CD4-positive, alpha-beta T cell (primary cell): ENCODE measurements at places on chromosomes 12 and 14.

- no peak for DNase-seq
Observed at GRCh38 chr12:1435456-1435855, 158.9 kb downstream of the FBXL14 start.

DNA sequence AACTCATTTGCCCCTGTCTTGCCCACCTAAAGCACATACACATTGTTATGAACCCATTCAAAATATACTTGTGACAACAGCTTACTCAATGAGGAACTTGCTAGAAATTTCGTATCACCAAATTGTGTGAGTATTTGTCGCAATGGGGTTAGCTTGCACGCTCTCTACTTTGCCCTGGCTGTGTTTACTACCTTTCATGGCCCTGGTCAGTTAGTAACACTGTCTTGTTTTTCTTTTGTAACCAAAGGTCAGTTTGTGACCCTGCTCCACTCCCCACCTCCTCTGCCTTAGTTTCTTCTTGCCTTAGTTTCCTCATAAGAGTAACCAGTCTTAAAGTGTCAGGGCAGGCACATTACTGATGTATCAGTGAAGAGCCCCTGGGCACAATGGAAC is 205.8 kb upstream of the EEA1 start:
- DNase-seq: no peak

DNA sequence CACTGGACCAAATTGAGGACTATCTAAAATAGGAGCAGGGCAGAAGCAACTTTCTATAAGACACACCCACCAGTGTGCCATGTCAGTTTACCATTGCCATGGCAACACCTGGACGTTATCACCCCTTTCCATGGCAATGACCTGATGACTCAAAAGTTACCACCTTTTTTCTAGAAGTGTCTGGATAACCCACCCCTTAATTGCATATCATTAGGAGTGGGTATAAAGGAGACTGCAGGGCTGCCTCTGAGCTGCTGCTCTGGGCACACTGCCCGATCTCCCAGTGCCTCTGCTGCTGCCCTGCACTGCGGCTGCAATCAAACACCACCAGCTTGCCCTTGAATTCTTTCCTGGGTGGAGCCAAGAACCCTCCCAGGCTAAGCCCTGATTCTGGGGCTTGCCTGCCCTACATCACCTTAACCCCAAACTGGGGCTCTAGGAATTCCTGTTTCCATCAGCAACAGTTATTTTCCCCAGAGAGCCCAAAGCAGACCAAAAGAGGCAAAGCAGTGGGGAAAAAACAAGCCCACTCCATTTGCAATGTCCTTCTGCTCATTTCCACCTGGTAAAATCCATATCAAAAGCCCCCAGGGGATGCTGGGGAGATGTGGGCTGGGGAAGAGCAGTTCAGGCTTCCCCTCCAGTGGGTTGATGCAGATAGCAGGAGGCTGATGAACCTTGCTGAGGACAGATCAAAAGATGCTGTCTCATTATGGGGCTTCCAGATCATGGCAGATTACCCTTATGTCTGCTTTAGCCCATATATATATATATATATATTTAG is 129.5 kb upstream of the NCOR2 start:
- no peak for DNase-seq

DNA sequence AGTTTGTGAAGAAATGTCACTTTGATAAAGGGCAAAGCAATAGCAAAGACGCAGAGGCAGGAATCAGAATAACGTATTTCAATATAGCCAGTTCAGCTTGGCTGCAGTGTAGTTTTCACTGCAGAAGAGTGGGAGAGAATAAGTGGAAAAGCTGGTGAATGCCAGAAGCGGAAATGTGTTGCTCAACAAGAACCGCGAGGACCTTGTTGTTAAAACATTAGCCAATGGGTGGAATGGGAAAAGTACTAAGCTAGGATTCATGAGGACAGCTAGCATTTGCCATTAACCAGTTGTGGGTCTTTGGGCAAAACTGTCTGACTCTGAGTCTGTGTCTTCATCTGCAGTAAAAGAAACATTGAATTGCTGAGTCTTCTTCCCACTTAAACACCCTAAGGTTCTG is 292.9 kb upstream of the GRIP1 start:
- no peak for DNase-seq

DNA sequence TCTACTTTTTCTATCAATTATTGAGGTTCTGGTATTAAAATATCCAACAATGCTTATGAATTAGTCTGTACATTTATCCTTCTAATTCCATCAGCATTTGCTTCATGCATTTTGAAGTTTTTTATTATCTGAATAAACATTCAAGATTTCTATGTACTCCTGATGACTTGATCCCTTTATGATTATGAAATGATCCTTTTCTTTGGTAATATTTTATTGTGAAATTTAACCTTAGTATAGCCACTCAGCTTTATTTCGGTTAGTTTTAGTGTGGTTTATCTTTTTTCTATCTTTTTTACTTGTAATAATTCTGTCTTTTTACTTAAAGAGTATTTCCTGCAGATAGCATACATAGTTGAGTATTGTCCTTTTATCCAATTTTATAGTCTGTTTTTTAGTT is 106.6 kb downstream of the SNAPC1 start:
- no peak for DNase-seq

DNA sequence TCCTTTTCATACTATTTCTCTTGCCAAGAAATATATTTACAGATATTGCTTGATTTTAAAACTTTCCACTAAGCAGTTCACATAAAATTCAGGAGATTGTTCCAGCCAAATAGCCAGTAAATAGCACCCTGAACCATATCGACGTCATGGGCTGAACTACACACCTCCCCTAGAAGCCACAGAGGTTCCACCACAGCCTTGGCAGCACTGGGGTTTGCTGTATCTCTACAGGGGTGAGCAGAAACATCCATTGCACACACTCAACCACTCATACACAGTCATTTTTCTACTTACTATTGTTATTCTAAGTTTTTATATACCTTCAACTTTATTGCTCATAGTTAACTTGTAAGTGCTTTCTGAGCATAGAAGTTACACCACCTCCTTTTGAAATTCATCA is 8.1 kb upstream of the EIF2S3B start:
- DNase-seq: no peak

DNA sequence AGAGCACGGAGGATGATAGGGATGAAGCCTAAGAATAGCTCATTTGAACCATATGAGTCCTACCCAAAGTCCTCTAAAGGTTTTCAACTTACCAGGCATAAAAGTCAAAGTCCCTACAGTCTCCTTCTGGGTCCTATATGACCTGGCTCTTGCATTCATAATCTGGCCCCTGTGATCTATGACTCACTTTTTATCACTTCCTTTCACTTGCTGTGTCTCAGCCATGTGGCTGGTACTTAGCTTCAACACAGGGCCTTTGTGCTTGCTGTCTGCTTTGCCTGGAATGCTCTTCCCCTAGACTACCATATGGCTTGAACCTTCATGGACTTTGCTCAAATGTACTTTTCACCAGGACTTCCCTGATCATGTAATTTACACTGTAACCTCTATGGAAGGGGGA is 137.6 kb upstream of the TMTC1 start:
- no peak for DNase-seq

GRCh38 chr12:124904306-124905098 is 9.9 kb downstream of the UBC start:
- peak; percentile 75 for DNase-seq

- DNase-seq: no peak
Observed at GRCh38 chr12:27498149-27498548, 25.9 kb upstream of the PPFIBP1 start.

DNA sequence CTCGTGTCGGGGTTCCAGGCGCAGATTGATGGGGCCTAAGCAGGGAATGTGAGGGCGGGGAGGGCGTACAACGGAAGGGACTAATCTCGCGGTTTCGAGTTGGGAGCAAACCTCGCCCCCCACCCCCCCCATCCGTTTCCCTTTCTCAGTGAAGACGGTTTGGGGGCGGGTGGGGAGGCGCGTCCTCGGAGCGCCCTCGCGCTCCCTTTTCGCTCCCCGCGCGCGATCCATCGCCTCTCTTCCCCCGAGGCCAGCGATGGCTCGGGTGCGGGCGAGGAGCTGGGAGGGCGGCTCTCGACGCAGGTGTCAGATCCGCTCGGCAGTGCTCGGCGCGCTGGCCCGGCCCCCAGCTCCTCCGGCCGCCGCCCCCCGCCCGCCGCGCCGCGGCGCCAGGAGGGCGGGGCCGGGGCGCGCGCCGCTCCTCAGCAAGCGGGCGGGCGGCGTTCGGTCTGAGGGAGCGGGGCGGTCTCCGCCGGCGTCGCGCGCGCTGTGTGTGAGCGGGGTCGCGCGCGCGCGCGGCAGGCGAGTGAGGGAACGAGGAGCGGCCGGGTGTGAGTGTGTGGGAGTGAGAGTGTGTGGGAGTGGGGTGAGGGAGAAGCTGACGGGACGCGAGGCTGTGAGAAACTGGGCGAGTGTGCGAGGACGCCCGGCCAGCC is at the start of gene RIMKLB:
RIMKLB (plus strand) TSS at position 516 of the 656 bp plus-strand sequence. CDS start 15,876 bp downstream, outside the sequence.
- peak; percentile 92 for DNase-seq
